K562 (cell line): ENCODE measurements at places on chromosomes 5 and 9. TPM values are rescaled to one million over a fixed set of nuclear protein-coding genes. Genes with fewer than 3 reads are reported as not detected.

GRCh38 chr5:145495741-145496140 is 339.4 kb downstream of the PRELID2 start:
- DNase-seq: no peak

- DNase-seq: no peak
Observed at GRCh38 chr9:101034222-101034621, 5.7 kb downstream of the PLPPR1 start.

GRCh38 chr5:75368391-75368790 is 31.4 kb downstream of the HMGCR start:
- no peak for DNase-seq

DNA sequence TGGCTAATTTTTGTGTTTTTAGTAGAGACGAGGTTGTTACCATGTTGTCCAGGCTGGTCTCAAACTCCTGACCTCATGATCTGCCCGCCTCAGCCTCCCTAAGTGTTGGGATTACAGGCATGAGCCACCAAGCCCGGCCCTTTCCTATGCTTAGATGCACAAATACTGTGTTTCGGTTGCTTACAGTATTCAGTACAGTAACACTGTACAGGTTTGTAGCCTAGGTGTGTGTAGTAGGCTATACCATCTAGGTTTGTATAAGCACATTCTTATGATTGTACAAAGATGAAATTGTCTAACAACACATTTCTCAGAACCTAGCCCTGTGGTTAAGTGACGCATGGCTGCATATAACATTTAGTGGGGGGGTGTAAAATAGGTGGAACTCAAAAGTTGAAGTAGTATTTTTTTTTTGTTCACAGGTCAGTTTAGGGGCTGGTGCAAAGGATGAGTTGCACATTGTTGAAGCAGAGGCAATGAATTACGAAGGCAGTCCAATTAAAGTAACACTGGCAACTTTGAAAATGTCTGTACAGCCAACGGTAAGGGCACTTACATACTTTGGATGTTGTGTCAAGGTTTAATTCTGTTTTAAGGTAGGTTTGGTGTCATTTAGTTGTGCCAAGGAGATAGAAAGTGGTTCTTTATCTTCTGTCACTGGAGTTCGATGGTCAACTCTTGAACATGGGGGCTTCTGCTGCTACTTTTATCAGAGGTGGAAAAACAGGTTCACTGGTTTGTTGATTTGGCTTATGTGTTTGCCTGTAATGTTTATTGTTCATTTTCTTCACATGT is 3.4 kb downstream of the NPM1 start:
- DNase-seq: no peak

- DNase-seq: no peak
Observed at GRCh38 chr5:116473706-116474105, 100.9 kb downstream of the SEMA6A start.

GRCh38 chr5:113380807-113381326 is 53.9 kb downstream of the TSSK1B start:
- no peak for DNase-seq

DNA sequence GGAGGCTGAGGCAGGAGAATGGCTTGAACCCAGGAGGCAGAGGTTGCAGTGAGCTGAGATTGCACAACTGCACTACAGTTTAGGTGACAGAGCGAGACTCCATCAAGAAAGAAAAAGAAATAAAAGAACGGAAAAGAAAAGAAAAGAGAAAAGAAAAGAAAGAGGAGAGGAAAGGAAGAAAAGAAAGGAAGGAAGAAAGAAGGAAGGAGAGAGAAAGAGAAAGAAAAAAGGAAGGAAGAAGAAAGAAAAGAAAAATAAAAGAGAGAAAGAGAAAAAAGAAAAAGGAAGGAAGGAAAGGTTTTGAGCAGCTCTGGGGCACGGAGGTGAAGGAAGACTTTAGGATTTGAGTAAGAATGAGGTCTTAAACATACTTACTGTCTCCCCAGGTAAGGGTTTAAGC is 18.4 kb downstream of the TLN1 start:
- no peak for DNase-seq

- DNase-seq: no peak
Observed at GRCh38 chr5:139823757-139824355, 28.2 kb downstream of the PSD2 start.

DNA sequence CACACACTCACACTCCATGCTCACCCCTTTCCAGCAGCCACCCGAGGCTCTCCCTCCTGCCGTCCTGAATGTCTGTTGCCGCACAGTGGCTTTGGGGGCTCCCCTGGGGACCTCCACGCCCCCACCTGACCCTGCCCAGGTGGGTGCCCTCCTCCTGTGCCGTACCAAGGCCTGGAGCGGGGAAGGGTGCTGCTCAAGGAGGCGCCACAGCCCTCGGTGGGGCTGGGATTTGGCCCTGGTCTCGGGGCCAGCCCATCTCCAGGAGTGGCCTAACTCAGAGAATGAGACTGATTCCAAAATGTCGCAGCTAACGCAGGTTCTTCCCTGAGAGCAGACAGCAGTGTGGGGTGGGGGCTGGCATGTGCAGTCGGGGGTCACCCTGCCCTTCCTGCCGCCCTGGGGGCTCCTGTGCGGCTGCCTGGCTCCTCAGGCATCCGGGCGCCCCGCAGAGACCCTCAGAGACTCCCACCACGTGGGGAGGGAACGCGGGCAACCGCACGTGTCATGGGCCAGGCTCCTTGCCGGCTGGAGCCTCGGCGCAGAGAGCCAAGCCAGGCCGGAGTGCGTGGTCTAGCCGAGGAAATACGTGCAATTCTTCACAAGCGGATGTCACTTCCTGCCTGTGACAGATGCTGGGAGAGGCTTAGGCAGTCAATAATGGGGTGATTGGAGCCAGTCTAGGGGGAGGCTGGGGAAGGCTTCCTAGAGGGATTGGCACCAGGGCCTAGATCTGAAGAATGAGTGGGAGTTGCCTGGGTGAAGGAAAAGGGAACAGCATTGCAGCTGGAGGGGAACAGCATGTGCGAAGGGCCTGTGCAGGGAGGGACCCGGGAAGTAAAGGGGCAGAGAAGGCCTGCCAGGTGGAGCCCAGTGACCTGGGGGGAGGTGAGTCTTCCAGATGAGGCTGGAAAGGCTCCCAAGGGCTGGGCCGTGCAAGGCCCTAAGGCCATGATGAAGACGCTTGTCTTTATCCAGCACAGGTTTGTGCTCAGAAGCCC is 44.1 kb downstream of the C9orf50 start:
- no peak for DNase-seq

DNA sequence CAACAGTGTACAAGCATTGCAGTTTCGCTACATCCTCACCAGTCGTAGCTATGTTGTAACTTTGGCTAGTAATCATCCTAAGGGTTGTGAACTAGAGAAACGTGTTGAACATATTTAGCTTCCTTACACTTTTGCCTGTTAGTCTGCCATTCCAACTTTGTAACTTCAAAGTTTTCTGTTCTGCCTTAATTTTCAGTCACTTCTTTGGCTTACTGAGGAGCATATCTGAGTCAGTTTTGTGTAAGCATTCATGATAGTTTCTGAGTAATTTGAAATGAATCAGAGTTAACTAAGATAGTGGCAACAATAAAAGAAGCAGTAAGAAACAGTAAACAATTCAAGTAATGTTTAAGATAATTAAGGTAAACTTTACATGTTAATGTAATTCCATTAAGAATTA is 58.9 kb upstream of the MCCC2 start:
- DNase-seq: no peak

DNA sequence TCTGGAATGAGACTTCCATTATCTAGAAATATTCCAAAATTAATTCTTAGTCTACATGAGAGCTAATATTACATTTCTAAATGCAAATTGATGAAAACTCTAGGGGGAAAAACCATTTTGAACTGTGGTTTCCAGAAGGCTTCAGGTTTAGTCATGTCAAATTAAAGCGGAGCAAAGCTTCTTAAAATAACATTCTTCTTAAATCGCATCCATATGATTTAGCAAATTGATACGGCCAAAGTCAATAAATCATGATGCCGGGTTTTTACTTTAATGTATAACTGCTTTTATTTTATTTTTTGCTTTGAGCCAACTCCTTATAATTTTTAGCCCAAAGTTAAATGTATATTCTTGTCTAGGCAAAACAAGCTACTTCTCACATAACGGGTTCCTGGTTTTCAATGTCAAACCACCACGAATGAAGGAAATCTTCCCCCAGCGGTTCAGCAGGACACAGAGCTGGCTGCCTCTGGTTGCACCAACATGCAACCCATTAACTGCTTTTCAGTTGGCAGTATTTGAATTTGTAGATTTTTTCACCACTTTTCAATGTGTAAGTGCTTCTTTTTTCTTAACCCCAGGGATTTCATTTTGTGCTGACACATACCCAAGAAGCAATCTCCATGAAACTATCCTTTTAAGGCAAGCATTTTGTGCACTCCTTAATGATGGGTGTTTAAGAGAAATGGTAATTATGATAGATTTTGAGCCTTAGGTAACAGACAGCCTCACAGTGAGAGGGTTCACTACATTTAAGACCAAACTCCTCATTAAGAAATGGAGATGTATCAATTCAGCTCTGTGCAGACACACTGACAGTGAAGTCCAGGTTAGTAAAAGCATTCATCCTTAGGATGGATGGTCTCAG is 35.5 kb downstream of the EFNA5 start:
- no peak for DNase-seq

GRCh38 chr5:166200532-166200931 is 2090.9 kb upstream of the WWC1 start:
- no peak for DNase-seq

DNA sequence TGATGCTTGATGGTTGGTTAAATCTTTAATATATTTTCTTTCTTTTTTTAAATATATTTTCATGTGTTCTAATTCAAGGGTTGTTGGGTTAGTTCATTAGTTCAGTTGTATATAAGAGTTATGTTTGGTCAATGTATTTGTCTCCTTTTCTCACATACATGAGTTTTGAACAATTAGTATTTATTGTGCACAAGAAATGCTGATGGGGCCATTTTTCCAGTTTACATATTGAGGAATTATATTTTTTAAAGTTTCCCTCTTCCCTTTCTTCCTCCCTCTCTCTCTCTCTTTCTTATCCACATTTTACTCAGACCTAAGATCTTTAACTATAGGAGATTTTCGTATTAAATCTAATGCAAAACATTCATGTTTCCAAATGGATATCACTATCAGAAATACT is 74.0 kb downstream of the LNPEP start:
- DNase-seq: no peak

DNA sequence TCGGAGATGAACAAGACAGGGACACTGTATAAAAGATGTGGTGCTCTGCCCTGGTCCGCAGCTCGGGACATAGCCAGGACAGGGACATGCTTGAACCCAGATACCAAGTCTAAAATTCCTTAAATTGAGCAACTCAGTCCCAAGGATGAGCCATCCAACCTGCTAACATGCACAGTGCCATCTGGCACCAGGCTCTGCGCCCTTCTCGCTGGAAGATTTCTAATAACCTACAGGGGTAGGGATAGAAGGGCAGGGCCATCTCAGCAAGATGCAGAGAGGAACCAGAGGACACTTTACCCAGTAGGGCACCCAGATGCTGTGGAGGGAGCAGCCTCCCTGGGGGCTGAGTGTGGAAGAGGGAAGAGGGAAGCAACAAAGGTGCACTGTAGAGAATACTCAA is 60.1 kb downstream of the SEMA4D start:
- DNase-seq: no peak

DNA sequence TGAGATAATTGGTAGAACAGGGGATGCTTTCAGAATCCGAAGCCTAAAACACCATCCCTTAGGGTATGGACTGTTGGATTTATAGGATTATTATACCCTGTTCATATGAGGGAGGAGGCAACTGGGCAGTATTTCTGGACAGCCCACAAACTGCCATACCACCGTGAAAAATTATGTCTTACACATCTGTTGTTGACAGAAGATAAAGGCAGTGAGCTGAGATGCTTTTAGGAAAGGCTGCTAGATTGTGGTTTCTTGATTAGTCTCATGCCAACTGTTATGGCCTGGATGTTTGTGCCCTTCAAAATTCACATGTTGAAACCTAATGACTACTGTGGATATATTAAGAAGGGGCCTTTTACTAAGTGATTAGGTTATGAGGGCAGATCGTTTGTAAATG is 83.7 kb upstream of the DHFR start:
- no peak for DNase-seq

DNA sequence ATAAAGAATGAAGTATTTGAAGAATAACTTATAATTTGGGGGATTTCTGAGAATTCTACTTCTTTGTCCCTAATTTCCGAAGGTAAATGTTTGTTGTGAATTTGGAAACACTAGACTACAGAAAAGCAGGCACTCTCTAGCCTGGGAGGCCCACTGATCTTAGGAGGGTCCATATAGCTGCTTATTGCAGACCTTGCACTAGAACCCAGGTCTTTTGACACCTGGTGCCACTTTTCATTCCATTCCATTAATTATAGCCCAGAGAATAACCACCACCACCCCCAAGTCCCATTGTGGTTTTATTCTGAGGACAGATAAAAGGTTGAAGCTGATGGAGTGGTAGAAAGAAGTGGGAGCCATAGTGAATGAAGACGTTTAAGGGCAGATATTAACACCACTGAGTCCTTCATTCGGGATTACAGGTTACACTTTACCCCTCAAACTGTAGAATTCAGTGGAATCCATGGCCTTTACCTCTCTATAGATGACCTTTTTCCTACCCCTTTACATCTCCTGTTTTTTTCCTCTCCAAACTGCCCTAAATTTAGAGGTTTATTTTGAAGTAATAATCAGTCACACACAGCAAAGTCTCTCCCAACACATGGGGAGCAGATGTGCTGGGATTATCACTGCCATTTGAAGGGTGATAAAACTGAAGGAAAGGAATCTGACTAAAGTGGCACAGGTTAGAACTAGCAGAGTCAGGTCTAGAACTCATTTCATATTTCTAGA is 12.0 kb upstream of the PSMD5 start:
- no peak for DNase-seq

DNA sequence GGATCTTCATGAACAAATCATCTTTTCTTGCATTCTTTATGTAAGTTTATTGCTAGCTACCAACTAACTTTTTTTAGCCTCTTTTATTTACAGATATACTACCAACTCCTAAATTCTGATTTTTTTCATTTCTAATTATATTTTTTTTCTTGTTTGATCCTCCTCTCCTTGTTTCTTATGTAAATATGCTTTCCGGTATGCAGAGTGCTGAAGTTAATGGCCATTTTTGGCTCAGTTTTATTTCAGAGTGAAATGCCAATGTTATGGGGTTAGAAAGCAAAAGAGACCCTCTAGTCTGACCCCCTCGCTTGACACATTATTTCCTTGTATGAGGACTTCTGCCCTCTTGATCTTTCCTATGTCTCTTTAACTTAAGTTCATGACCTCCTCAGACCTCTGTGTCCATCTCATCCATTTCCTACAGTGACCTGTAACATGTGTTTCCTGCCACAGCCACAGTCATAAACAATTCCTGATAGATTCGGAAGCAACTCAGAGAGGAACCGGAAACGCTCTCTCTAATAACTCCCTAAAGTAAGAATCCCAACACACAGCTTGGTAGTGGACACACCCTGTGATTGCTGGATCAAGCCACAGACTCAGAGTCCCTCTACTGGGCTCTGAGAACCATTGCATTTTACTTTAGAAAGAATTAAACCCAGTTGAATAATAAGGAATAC is 42.9 kb upstream of the AFAP1L1 start:
- peak; percentile 56 for DNase-seq

GRCh38 chr5:177111720-177112394 is 21.7 kb upstream of the NSD1 start:
- peak; percentile 80 for DNase-seq

Gene NIPAL4
- not detected in 2 replicates for polyA plus RNA-seq

Gene RGS14
- 75.9 and 101 TPM in 2 replicates for polyA plus RNA-seq

Gene PRRT1B
- not detected in 2 replicates for polyA plus RNA-seq

Gene FIBCD1
- polyA plus RNA-seq: 0.53 and 2.7 TPM in 2 replicates

Gene WNK2
- 1.4 and 1.8 TPM in 2 replicates for polyA plus RNA-seq

Gene TRIM7
- 12.4 and 14.9 TPM in 2 replicates for polyA plus RNA-seq

Gene ANKRD34B
- not detected in 2 replicates for polyA plus RNA-seq

Gene MPDZ
- 5.0 and 5.8 TPM in 2 replicates for polyA plus RNA-seq

Gene RACK1
- 3,427 and 3,846 TPM in 2 replicates for polyA plus RNA-seq

Gene SPATA9
- polyA plus RNA-seq: 0.05 and 0.16 TPM in 2 replicates

Gene ADGRV1
- polyA plus RNA-seq: 50.7 and 51.8 TPM in 2 replicates

Gene IFNA2
- not detected in 2 replicates for polyA plus RNA-seq
